ENCODE measurements at places on chromosomes 1 and 21.

DNA sequence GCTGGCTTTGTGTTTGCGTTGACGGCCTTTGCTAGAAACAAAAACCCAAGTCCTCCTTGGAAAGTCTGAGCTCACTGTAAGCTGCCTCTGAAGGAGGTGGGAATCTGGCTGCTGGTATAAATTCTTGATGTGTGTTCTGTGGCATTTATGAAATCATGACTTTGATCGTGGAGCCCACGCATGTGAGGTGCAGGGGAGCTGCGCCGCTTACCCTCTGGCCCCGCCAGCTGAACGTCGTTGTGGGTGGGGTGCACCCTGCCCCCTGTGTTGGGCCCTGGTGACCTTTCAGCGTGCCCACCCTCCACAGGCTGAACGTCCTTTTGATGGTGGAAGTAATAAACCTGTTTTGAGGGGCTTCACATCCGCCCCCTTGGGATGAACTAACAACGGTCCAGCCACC lies 21.2 kb upstream of the DIP2A start:
- H3K27me3 ChIP-seq = no peaks in the 10 kb centered on the region
- no peak overlapping the region for H3K4me3 ChIP-seq
- H3K27ac ChIP-seq = no peak overlapping the region
- DNase-seq = no peak
- peaks cover 61% of the 10 kb centered on the region for H3K36me3 ChIP-seq

GRCh38 chr1:74392840-74393239 lies 119.6 kb downstream of the LRRC53 start:
- no peak overlapping the region for H3K27ac ChIP-seq
- no peak overlapping the region for H3K4me3 ChIP-seq
- no peaks in the 10 kb centered on the region for H3K4me1 ChIP-seq
- no peaks in the 10 kb centered on the region for H3K36me3 ChIP-seq
- no peaks in the 10 kb centered on the region for H3K27me3 ChIP-seq

- no peaks in the 10 kb centered on the region for H3K27me3 ChIP-seq
- no peak for DNase-seq
- no peak overlapping the region for H3K4me3 ChIP-seq
- no peak overlapping the region for H3K27ac ChIP-seq
- no peaks in the 10 kb centered on the region for H3K36me3 ChIP-seq
Measured at GRCh38 chr1:172775606-172776005, 116.7 kb downstream of the FASLG start.

DNA sequence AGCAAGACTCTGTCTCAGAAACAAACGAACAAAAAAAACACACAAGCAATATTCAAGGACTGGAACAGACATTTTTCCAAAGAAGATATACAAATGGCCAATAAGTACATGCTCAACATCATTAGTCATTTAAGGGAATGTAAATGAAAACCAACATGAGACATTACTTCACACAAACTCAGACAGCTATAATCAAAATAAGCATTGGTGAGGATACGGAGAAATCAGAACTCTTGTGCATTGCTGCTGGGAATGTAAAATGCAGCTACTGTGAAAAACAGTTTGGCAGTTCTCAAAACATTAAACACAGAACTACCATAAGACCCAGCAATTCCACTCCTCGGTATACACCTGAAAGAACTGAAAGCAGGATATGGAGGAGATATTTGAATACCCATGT lies 15.4 kb downstream of the NOL9 start:
- H3K27ac ChIP-seq = no peak overlapping the region
- no peak for DNase-seq
- no peaks in the 10 kb centered on the region for H3K27me3 ChIP-seq
- H3K4me3 ChIP-seq = no peak overlapping the region
- H3K36me3 ChIP-seq = peaks cover 39% of the 10 kb centered on the region

GRCh38 chr1:247111700-247112478 lies 7.7 kb upstream of the ZNF669 start:
- H3K27ac ChIP-seq = peak overlapping the region; percentile 38
- no peaks in the 10 kb centered on the region for H3K36me3 ChIP-seq
- peak; percentile 20 for DNase-seq
- H3K4me1 ChIP-seq = no peaks in the 10 kb centered on the region

DNA sequence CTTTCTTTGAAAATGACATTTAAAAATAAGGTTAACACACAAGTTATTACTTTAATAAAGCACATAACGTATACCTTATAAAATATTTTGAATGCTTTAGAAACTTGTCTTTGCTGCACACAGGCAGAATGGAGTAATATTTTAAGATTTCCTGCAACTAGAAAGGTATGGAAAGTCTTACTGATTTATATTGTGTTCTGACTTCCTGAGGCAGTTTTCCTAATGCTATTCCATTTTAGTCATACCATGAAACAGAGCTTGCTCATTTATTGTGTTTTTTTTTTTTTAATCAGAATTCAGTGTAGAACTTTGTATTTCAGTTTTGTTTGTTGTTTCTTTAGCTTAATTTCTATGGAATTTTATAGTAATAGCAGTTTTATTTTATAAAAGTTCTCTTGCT lies 60.9 kb upstream of the S1PR1 start:
- no peak for DNase-seq
- H3K27me3 ChIP-seq = no peaks in the 10 kb centered on the region
- H3K27ac ChIP-seq = no peak overlapping the region
- no peak overlapping the region for H3K4me3 ChIP-seq
- no peaks in the 10 kb centered on the region for H3K36me3 ChIP-seq
- no peaks in the 10 kb centered on the region for H3K4me1 ChIP-seq

DNA sequence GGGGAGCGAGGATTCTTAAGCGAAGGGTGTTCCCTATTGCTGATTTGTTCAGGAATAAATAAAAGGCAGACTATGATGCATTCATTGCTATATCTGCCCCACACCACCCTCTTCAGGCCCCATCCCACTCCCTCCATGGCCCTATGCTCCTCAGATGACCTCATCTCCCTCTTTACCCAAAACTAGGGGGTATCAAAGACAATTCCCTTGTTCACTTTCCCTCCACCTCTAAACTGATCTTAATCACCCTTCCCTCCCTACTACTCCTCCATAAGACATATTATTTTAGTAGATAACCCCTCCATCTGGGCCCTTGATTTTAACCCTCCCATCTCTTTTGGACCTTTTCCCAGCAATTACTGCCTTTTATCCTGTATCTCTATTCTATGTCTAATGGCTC lies 434.9 kb upstream of the RUNX1 start:
- H3K27ac ChIP-seq = no peak overlapping the region
- no peak overlapping the region for H3K4me3 ChIP-seq
- H3K4me1 ChIP-seq = no peaks in the 10 kb centered on the region
- no peaks in the 10 kb centered on the region for H3K36me3 ChIP-seq

DNA sequence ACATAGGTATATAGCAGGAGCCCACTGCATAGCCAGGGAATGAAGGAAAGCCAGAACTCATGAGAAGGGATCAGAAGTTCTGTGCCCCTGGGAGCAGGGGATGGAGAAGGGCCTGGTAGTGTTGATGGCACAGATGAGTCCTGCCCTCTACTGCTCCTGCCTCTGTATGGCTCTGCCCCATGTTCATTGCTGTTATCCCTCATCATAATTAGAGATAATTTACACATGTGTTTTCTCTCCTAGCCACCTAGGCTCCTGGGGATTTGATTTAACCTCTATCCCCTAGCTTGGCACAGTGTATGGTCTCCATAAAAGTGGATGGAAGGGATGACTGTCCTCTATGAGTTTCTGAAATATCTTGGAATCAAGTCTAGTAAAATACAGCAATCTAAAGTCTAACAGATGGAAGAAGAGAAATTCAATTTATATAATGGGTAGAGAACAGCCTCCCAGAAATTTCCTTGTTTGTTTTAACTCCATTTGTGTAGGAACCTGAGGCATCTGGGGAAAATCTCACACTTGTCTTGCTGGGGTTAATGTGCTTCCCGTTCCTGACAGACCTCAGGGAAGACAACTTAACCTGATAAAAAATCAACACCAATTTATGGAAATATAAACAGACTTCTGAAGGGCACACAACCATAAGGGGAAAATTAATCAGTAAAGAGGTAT lies 393.8 kb downstream of the HHAT start:
- no peak for DNase-seq
- no peaks in the 10 kb centered on the region for H3K4me1 ChIP-seq
- no peak overlapping the region for H3K27ac ChIP-seq
- H3K27me3 ChIP-seq = no peaks in the 10 kb centered on the region

GRCh38 chr1:49013079-49013478 lies 236.4 kb upstream of the BEND5 start:
- no peak overlapping the region for H3K27ac ChIP-seq
- H3K27me3 ChIP-seq = no peaks in the 10 kb centered on the region
- no peak for DNase-seq
- no peaks in the 10 kb centered on the region for H3K36me3 ChIP-seq
- H3K4me3 ChIP-seq = no peak overlapping the region

DNA sequence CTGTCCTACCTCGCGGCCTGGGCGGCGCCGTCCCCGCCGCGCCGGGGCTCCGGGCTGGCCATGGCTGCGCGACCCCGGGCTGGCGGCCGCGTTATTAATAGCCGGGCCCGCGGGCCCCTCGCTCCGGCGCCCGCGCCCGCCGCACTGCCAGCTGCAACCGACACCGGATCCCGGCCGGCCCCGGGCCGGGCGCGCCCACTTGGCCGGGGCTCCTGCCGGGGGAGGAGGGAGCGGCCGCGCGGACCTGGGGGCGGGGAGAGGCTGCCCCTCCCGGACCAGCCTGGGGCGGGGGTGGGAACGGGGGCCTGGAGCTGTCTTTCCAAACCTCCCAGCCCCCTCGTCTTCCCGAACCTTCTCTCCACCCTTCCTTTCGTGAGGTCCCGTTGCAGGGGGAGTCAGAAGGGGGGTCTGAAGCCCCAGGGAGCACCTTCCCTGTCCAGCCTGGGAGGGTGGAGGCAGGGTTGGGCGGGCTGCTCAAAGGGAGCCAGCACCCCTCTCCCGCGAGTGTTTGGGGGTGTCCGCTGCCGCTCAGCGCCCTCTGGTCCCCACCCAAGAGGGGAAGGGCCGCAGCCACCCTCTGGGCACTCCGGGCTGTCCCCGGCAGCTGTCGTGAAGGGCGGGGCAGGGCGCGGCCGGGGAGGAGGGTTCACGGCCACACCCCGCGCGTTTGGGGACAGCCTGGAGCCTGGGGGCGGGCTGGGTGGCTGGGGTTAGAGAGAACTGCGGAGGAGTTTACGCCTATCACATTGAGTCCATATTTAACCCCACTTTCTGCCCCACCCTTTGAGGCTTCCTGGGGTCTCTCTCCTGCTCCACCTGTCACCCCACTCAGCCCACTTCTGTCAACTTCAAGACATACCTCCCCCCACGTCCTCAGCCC lies at the start of gene SYNC:
Gene SYNC (minus strand): TSS at position 172 of the 880 bp plus-strand sequence. CDS start 110 bp downstream, at position 62.
- DNase-seq = no peak
- no peaks in the 10 kb centered on the region for H3K36me3 ChIP-seq
- peaks cover 6% of the 10 kb centered on the region for H3K27me3 ChIP-seq
- peaks cover 18% of the 10 kb centered on the region for H3K4me1 ChIP-seq
- H3K4me3 ChIP-seq = peak within 1 kb of the TSS; percentile 50

- DNase-seq = peak; percentile 29
- peak overlapping the region; percentile 46 for H3K27ac ChIP-seq
- H3K27me3 ChIP-seq = no peaks in the 10 kb centered on the region
- H3K4me3 ChIP-seq = no peak overlapping the region
- peaks cover 25% of the 10 kb centered on the region for H3K4me1 ChIP-seq
- no peaks in the 10 kb centered on the region for H3K36me3 ChIP-seq
Measured at GRCh38 chr1:229114850-229115365, 156.0 kb upstream of the RAB4A start.

- H3K4me1 ChIP-seq = no peaks in the 10 kb centered on the region
- no peak overlapping the region for H3K4me3 ChIP-seq
- no peaks in the 10 kb centered on the region for H3K27me3 ChIP-seq
Measured at GRCh38 chr1:7519861-7520395, 251.2 kb upstream of the VAMP3 start.

DNA sequence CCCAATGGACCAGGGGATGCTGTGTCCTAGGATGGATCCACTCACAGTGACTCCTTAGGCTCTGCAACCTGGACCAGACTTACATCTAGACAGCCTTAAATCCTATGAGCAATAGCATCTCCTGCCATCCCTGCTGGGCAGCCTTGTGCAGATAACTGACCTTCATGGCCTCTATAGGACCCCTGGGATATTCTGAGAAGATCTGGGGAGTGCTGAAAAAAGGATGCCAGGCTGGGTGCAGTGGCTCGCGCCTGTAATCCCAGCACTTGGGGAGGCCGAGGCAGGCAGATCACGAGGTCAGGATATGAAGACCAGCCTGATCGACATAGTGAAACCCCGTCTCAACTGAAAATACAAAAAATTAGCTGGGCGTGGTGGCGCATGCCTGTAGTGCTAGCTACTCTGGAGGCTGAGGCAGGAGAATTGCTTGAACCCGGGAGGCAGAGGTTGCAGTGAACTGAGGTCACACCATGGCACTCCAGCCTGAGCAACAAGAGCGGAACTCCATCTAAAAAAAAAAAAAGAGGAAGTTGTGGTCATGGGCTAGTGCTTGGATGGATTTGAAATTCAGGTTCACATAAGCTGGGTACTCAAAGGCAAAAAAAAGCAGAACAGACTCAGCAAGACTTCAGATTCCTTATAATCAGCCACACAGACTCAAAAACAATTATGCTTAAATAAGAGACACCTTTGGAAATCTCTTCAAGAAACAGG lies 10.9 kb upstream of the SH2D1B start:
- H3K27me3 ChIP-seq = no peaks in the 10 kb centered on the region
- H3K36me3 ChIP-seq = no peaks in the 10 kb centered on the region
- peaks cover 20% of the 10 kb centered on the region for H3K4me1 ChIP-seq
- no peak overlapping the region for H3K4me3 ChIP-seq
- no peak for DNase-seq

- H3K36me3 ChIP-seq = no peaks in the 10 kb centered on the region
- no peak overlapping the region for H3K27ac ChIP-seq
- H3K4me1 ChIP-seq = no peaks in the 10 kb centered on the region
- no peak overlapping the region for H3K4me3 ChIP-seq
- peaks cover 2% of the 10 kb centered on the region for H3K27me3 ChIP-seq
- DNase-seq = no peak
Measured at GRCh38 chr1:203036135-203036534, 9.8 kb downstream of the PPFIA4 start.

- peaks cover 89% of the 10 kb centered on the region for H3K27me3 ChIP-seq
- no peak overlapping the region for H3K27ac ChIP-seq
- peak; percentile 53 for DNase-seq
Measured at GRCh38 chr1:46477153-46477929, 12.3 kb upstream of the DMBX1 start.

DNA sequence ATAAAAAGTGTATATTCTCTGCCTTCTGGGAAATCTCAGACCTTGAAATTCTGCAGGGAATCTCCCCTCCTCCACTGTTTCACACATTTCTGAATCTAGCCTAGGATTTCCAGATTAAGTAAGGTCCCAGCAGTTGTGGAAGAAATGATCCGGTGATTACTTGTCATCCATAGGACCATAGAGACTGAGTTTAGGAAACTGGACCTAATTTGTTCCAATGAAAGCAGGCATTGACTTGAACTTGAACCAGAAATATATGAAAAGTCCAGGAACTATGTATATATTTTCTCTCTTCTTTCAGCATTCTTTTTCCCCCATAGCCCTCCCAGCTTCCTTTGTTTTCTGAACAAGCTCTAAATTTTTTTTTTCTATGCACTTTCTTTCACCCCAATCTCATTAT lies 149.5 kb upstream of the SPAG17 start:
- H3K27me3 ChIP-seq = no peaks in the 10 kb centered on the region
- H3K4me3 ChIP-seq = no peak overlapping the region
- no peaks in the 10 kb centered on the region for H3K36me3 ChIP-seq
- no peaks in the 10 kb centered on the region for H3K4me1 ChIP-seq
- no peak for DNase-seq

All from large intestine (tissue), 12 donors.